ENCODE measurements at places on chromosomes 7 and 10. TPM values are rescaled to one million over a fixed set of nuclear protein-coding genes. Genes with fewer than 3 reads are reported as not detected.

PNLIPRP2 gene
- total RNA-seq = not detected

DGKI gene
- 0.23 TPM for total RNA-seq

SPDYE9 gene
- total RNA-seq = not detected

GPR15LG gene
- not detected for total RNA-seq

CHAT gene
- not detected for total RNA-seq

PRSS37 gene
- not detected for total RNA-seq

POP7 gene
- 88.2 TPM for total RNA-seq

TMEM184A gene
- total RNA-seq = 6.7 TPM

TFEC gene
- total RNA-seq = not detected

CAV2 gene
- 178 TPM for total RNA-seq

MYH16 gene
- total RNA-seq = 0.32 TPM

CARD11 gene
- 1.5 TPM for total RNA-seq

TCF7L2 gene
- 15.7 TPM for total RNA-seq

PRPF18 gene
- total RNA-seq = 20.2 TPM

GRB10 gene
- 67.0 TPM for total RNA-seq

PRPS1L1 gene
- total RNA-seq = not detected

CPA2 gene
- total RNA-seq = not detected

FRAT1 gene
- 1.7 TPM for total RNA-seq

DENND10 gene
- 61.7 TPM for total RNA-seq

TMEM213 gene
- not detected for total RNA-seq

NPSR1 gene
- not detected for total RNA-seq

LBX1 gene
- total RNA-seq = not detected

BEND7 gene
- total RNA-seq = 8.7 TPM

LOXL4 gene
- 1.4 TPM for total RNA-seq

OPN4 gene
- total RNA-seq = not detected

HNRNPF gene
- 338 TPM for total RNA-seq

CACNB2 gene
- total RNA-seq = not detected

SPRN gene
- 0.29 TPM for total RNA-seq

LDB1 gene
- total RNA-seq = 29.8 TPM

GPR26 gene
- total RNA-seq = not detected

FANK1 gene
- total RNA-seq = 2.8 TPM
